D721Med (cell line): ENCODE measurements at places on chromosomes 2 and 18.

DNA sequence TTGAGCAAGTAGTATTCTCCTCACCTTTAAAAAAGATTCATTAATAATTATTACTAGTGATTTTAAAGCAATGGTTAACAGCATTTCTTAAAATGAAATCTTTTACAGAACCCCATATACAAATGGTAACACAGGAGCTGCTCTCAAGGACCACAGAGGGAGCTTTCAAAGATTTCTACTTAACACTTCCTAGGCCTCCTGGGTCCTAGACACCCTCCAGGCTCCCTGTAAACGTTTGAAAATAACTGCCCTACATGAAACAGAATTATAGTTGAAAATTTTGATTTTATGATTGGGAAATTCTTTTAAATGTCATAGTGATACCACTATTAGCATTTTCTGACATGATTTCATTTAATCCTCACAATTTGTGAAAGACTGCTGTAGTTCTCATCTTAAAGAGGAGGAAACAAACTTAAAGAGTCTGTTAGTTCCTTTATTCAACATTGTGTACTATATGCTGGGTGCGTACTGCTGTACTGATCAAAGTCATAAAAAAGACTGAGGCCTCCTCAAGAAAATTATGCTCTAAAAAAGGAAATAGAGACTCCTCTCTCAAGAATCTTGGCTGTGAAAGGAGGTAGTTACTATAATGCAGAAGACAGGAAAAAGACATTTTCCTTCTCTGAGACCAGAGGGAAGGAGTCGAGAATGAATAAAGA lies 10.6 kb downstream of the CUL3 start:
- no peak for DNase-seq

- no peak for DNase-seq
Measured at GRCh38 chr2:122261911-122262310, 506.5 kb downstream of the TSN start.

GRCh38 chr2:172380436-172381274 lies 46.7 kb upstream of the ITGA6 start:
- DNase-seq: no peak

DNA sequence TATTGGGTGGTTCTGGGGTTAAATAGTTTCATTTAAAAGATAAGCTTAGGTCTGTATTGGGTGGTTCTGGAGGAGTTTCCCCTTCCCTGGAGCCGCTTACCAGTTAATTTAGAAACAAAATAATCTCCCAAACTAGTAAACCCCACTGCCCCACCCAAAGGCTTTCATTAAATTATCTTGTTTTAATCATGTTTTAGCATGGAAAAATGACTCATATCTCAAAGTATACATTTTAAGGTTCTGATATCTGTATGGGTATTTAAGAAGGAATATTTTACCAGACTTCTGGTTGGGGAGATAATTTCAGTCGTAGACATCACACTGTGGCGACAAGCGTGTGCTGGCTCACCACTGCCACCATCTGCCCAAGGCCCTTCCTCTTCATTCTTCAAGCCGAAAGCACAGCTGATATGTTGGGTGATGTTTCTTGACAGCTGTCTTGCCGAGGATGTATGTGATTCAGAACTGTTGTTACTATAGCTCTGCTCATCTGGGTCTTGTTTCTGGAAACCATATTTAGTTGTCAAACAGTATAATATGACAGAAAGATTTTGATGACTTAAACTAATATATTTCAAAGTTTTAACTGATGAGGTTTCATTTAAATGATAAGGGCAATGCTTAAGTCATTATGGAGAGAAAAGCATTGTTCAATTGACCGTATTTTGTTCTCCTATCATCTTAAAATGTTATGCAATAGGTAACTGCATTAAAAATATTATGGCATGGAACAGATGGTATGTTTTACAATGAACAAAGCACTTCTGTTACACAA lies 5.1 kb downstream of the FIGLA start:
- DNase-seq: no peak

DNA sequence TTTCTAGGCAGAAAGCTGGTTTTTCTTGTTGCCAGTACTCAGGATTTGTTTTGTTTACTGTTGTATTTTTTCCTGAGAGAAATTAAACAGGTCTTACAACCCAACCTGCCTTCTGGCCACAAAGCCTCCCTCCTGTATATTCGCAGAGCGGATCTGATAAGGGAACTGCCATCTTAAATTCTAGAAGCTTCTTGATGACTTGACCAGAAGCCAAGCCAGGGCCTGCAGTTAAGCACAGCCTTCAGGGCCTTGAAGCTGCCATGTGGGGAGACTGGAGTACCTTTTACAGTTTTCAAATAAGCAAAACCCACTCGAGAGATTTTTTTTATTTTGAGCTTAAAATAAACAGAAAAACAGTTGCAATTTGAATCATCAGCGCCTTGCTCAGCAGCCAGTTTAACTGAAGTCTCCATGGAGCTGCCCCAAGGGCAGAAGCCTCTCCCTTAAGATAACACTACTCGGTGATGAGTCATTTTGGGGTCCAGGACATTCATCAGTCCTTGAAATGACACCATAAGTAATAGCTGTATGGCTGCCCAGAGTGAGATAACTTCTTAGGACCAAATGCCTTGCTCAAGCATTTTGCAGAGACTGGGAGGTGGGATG lies 51.5 kb upstream of the PHLPP1 start:
- DNase-seq: no peak

DNA sequence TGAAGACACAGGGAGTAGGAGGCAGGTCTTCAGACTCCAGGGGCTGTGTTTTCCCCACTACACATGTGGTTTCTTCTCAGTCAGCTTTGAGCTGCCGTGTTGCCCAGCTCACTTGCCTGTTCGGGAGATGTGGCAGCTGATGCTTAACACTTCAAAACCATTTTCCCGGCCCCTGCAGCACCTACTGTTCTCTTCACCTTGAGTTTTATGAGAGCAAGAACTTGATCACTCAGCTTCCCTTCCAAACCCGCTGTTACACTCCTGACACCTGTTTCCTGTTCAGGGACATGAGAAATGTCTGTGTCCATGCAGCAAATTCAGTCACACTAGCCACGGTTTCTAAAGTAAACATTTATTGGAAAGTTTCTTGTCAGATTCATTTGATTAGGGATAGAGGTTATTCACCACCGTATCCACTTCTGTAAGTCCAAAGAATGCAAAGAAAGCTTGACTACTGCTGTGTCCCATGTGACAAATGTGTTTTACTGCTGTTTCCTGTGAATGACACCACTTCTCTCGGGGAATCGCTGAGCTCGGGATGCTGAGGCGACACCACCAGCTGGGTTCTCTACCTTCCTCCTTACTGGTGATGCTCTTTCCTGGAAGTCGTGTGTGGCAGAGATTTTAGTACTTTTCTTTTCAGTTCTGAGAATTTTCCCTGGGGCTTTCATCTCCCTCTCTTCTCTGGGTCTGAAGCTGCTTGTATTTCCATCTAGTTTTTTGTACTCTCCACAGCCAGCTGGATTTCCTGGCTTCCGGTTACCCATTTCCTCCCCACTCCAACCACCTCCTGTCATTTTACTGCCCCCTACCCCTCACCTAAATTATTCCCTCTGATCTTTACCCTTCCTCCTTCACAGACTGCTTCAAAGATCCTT lies 91.7 kb downstream of the KLF7 start:
- no peak for DNase-seq

- DNase-seq: no peak
Measured at GRCh38 chr2:21945658-21946057, 821.9 kb downstream of the TDRD15 start.

GRCh38 chr2:227864161-227864756 lies 7.2 kb upstream of the DAW1 start:
- DNase-seq: no peak

- DNase-seq: no peak
Measured at GRCh38 chr2:2845267-2845666, 514.2 kb upstream of the MYT1L start.

DNA sequence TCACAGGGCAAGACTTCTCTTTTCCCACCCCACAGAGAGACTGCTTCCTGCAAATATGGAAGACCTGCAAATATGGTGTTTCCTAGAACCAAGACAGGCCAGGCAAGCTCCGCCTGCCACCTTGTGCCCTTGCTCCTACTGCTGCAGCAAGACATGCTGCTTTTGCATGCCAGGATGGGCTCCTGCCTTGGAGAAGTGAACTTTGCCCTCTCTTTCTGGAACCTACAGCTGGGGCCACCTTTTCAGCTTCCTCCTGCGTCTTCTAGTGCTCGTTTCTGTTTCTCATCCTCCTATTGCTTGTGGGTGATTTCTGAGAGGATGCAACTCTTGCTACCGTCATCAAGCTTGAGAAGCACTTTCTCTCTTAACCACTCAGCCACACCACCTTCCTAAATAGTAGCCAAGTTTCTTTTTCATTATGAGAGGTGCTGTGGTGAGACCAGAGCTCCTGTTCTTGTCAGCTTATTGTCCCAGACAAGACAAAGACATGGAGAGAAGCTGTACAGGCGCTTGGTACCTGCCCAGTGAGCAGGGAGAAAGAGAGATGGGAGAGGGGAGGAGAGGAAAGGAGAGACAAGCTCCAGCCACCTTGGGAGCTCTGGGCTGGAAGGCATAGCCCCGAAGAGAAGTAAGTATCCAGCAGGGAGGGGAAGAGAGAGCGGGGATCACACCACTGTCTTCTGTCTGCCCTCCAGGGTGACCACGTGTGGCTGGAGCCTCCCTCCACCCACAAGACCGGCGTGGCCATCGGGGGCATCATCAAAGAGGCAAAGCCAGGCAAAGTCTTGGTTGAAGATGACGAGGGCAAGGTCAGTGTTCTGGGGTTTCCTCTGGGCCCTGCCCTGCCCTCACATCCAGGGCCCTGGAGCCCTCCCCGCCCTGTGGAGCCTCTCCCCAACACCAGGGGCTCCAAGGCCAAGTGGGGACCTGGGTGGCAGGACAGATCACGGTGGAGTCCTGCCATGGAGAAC lies 28.3 kb downstream of the MYO7B start:
- DNase-seq: no peak

DNA sequence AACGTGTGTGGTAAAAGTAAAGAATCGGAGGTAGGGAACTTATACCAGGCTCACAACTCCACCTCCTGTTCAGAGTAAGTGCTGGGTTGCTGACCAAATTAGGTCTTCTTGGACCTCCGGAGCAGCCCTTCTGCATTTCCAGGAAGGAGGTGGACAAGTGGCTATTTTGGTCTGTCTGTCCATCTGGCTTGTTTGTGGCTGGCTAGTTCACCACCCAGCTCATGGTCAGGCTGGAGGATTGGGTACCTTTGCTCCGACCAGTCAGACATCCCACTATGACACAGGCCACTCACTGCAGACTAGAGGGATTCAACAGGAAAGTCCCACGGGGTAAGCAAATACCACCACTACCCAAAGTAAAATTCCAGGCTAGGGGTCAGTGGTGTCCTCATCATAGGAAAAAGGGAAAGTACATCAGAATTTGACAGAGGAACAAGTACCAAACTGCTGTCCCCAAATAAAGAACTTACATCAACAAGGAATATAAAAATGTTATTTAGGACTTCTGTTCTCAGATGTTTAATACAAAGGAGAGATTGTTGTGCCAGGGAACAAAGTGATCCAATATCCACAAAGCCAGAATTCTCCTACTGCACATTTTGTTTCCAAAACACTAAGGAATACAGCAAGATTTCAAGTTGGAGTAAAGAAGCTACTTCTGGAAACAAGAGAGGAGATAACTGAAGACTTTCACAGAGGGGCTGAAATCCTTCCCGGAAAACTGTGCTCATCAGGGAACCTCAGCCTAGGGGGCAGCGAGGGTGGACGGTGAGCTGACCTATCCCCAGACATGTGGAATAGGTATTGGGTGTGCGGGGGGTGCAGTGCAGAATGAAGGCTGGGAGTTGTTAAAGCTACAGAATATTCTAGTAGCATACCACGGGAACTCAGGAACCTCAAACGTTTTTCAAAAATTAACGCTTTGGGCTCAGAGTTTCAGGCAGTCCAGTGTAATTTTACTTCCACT lies 56.9 kb downstream of the BCL2 start:
- no peak for DNase-seq

DNA sequence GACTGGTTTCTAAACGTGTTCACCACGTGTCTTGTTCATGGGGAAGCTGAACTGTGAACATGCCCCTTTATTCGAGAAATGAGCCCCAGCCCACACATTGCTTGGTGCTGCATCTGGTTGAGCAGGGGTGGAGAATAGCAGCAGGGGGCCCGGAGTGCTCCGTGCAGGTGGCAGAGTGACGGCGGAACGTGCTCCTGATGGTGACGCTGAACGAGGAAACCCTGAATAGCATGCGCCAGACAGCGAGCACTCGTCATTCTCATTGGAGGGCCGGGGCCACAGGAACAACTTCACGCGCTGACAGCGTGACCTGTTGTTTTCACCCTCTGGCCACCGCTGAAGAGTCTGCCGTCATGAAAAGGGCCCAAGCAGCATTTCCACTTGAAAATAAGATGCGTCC lies 125.8 kb upstream of the TPO start:
- no peak for DNase-seq

GRCh38 chr2:22810602-22811001 lies 574.4 kb upstream of the KLHL29 start:
- DNase-seq: no peak

DNA sequence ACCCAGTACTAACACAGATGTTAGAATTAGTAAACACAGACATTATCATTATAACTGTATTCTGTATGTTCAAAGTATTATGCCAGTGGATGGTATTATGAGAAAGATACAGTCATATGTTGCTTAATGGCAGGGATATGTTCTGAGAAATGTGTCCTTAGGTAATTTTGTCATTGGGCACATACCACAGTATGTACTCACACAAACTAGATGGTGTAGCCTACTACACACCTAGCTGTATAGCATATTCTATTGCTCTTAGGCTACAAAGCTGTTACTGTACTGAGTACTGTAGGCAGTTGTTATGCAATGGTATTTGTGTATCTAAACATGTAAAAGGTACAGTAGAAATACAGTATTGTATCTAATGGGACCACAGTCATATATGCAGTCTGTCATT lies 53.8 kb downstream of the GTF3C3 start:
- no peak for DNase-seq

- no peak for DNase-seq
Measured at GRCh38 chr2:224135881-224136280, 96.8 kb upstream of the SERPINE2 start.

GRCh38 chr18:36808681-36809080 lies 20.1 kb downstream of the TPGS2 start:
- no peak for DNase-seq

DNA sequence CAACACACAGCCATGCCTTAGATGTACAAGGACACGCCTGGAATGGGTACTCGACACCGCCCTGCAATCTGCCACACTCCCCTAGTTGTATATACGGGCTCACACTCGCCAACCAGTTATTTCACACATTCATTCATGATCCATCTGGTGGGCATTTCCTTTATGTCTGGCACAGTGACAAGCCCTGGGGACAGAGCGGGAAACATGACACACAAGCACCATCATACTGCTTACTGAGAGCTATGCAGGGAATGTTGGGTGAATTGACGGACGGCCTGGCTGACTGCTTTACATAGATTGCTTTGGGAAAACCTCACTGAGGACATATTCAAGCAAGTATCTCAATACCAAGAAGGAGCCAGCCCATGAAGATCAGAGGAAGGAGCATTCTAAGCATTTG lies 448.0 kb upstream of the SPRED2 start:
- DNase-seq: no peak

- peak; percentile 61 for DNase-seq
Measured at GRCh38 chr2:240595381-240596079, 9.0 kb downstream of the CAPN10 start.

- DNase-seq: no peak
Measured at GRCh38 chr2:140589696-140590095, 1541.1 kb downstream of the LRP1B start.
